Activated effector memory CD4-positive, alpha-beta T cell treated with Interleukin-2 at 50 U/mL for 16 hours (primary cell): ENCODE measurements at places on chromosomes 5 and 9.

- DNase-seq = no peak
Observed at GRCh38 chr5:63928451-63928850, 33.8 kb downstream of the HTR1A start.

GRCh38 chr9:124322618-124323432, 65.1 kb downstream of the NEK6 start:
- no peak for DNase-seq

DNA sequence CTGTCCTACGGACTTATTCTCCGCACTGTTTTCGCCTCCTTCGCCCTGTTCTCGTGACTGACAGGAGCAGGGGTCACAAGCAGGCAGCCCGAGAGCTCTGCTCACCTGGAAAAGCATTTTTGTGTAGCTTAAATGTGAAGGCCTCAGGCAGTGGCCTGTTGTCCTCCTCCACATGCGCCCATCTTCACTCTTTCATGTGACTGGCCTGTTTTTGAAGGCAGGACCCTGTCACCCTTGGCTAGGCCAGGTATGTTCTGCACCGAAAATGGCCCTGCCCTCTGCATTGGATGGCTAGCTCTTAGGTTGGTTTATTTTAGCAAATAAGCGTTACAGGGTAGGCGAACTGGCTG, 614 bp upstream of the CPLANE1 start:
- no peak for DNase-seq

DNA sequence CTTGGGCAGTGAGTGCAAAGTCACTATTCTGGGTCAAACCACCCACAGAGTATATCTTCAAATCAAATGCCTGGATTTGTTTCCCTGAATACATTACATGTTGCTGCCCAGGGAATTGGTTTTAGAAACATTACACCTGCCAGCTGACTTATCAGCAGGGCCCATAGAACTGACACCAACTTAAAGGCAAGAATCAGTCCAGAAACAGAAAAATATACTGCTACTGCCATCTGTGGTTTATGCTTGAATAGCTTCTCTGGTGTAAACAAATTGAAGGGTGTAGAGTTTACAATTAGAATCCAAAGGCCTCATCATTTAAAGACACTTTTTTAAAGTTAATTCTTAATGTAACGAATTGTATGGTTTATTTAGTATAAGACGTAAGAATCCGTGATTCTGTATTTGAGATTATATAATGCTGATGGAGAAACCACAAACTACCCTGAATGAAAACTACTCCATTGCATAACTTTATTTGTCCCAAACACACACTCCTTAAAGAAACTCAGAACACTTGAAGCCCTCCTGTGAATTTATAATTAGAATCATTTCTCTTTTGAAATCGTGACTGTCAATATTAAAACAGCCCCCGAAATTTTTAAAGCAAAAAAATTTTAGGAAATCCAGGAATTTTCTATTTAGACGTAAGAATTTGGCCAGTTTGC, 6.2 kb downstream of the NR6A1 start:
- no peak for DNase-seq

GRCh38 chr5:79924936-79925893, 65.8 kb downstream of the MTX3 start:
- no peak for DNase-seq

DNA sequence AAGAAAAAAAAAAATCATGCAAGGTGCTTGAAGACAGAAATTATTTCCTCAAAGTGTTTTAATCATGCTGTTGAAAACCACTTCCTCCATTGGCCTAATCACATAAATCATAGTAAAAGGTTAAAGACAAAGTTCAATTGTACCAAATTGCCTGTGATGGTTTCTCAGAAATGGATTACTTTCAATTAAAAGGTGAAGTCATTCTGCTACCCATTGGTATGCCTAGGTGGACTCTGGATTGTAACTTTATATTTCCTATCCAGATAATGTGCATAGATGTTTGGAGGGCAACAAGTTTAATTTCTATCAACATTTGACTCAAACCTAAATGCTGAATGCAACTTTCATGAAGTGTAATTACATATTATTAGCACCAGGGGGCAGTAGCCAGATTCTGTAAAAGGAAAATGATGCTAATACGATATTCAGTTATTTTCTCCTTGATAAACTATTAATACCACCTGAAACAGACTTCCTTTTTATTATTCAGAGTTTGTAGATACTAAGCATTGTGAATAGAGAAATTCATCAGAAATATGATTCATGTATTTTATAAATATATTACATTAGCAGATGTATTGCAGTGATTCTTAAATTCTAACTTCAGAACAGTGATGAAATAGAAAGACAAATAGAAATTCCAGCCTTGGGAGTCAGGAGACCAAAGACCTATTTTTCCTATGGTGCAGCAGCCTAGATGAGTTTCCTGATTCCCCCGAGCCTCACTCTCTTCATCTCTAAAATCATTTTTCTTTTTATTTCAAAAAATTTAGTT, 148.2 kb downstream of the CAAP1 start:
- DNase-seq = no peak

- DNase-seq = no peak
Observed at GRCh38 chr9:117276444-117276843, 138.4 kb downstream of the ASTN2 start.

GRCh38 chr9:89686126-89686525, 81.3 kb downstream of the GADD45G start:
- no peak for DNase-seq

DNA sequence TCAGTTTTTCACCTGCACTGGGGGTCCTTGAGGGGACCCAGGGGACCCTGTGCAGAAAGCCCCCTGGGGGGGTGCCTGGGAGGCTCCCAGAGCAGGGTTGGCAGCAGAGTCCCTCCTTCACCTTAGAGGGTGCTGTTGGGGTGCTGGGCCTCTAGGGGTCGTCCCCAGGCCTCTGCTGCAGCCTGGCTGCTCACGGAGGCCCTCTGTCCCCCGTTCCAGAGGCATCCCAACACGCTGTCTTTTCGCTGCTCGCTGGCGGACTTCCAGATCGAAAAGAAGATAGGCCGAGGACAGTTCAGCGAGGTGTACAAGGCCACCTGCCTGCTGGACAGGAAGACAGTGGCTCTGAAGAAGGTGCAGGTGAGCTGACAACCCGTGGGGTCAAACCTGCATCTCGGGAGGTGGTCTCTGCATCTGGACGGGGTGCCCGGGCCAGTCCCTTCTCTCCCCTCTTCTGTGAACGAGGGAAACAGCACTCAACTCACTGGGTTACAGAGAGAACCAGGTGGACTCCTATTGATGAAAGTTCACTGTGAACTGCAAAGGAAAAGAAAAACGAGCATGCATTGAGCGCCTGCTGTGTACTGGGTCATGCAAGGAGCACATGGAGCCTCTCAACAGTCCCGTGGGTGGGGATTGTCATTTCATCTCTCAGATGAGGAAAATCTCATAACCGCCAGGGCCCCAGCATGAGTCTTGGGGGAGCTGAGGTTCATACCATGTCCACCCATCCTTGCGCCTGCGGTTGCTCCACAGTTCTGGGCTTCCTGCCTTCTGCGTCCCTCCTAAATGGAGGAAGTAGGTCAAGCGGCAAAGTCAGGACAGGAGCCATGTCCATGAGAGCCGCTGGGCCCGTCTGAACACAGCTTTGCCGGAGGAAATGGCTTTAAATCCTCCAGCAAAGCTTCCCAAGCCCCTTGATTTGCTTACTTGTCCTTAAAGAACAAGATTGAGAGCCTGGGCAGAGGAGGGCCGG, 54.8 kb downstream of the NEK6 start:
- DNase-seq = no peak

GRCh38 chr5:127170918-127171600, 97.8 kb upstream of the C5orf63 start:
- no peak for DNase-seq

DNA sequence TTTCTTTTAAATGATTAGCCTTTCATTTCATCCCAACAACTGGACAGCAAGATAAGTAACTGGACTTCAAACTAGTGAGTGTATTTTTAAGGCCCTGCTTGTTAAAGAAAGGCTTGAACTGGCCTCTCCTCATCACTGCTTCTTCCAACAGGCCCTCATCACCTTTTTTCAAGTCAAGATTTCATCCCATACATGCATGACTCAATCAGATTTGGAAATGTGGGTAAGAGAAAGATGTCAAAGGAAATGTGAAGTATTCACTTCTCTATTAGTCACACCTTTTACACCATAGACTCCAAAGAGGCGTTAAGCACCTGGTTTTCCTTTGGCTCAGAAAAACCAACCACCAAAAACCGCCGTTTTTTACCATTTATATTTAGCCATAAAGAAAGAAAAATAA, 4.9 kb downstream of the NR4A3 start:
- DNase-seq = no peak
